ENCODE measurements at places on chromosomes 12 and 14.

- DNase-seq: no peak
These were observed 31.3 kb upstream of the CMKLR1 start for GRCh38 chr12:108370415-108370814.

GRCh38 chr14:38394064-38394463 is 138.2 kb upstream of the CLEC14A start:
- DNase-seq: no peak

DNA sequence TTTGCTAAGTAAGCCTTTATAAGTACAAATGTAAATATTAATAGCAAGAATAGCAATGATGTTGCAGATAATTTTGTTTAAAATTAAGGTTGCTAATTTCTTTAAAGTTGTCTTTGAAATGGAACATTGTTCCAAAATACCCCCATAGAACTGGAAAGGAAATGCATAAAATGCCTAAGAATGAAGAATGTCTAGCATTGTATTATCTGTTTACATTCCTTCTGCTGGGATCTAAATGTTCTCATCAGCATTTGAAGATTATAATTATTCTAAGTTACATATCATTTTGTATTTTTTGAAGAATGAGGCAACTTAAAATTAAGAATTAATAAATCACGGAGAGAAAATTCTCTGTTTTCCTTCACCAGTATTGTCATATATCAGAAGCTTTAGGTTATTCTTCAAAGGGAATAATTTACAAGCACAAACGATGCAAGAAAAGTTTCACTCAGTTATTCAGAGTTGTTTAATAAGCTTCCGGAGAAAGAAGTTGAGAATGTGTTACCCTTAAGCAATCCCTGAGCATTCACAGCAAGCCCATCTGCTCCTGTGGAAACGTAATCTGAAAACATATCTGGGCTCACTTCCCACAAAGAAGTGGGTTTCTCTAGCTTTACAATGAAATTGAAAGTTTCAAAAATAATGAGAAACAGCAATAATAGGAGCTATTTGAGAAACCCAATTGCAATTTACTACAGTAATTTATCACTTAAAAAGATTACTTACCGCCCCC is 21.3 kb downstream of the SLC6A15 start:
- DNase-seq: no peak

DNA sequence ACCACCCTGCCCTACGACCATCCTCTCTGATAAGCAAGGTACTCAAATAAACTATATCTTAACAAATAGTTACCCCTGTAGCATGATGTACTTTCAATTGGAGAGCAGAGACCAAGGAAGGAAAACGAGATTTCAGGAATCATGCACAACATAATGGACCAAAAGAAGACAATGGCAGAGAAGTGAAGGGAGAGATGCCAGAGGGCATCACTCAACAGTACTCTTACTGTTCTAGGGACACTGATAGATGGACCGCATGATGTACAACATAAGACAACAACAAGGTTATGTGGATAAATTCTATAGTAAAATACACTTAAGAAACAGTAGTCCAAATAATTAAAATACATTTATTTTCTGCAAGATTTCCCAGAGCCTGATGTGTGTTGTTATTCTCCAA is 77.5 kb upstream of the IFNG-AS1 start:
- no peak for DNase-seq

DNA sequence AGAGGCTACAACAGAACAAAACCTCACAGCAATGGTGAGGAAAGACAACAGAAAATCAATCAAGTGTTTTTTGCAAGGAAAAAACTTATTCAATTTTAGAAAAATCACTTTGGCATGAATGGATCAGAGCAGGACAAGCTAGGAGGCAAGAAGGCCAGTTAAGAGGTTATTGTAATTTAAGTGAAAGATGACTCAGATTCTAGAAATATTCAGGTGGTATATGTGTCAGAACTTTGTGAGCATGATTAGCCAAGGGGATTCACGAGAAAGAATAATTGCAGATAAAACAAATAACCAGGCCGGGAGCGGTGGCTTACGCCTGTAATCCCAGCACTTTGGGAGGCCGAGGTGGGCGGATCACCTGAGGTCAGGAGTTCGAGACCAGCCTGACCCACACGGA is 12.7 kb downstream of the GCH1 start:
- no peak for DNase-seq

DNA sequence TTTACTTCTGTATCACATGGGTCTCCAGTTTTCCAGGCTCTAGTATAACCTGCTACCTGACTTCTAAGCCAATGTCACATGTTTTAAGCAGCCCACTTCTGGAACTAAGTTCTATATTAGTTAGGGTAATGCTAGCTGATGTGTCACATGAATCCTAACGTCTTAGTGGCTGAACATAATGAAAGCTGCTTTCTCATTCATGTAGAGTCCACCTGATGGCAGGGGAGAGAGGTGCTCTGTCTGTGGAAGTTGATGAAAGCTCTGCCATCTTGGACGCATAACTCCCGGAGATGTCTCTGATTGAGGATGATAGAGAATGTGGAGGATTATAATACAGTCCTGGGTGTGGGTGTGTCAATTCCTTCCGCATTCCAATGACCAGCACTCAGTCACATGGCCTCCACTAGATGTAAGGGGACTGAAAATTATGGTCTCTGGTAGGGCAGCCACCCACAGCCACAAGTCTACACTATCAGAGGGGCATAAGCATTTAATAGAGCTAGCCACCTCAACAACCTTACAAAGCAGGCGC is 234.4 kb upstream of the CRY1 start:
- no peak for DNase-seq

- no peak for DNase-seq
These were observed 437.3 kb downstream of the MED13L start for GRCh38 chr12:115840159-115840558.
